ENCODE measurements at places on chromosomes 2 and 18.

DNA sequence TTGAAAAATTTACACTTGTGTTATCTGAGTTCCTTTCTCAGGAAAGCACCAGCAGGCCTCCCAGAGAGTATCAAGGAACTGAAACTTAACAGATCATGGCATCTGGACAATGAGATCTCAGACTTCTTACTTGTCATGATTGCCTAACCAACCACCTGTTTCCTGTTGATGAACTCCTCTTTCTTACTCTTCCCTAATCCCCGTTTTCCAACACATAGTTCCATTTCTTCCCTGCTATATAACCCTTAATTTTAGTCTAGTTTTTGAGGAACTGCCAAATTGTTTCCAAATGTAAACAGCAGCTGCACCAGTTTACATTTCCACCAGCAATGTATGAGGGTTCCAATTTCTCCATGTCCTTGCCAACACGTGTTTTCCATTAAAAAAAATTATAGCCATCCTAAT lies 6.1 kb upstream of the FAM171B start:
- no peak for DNase-seq

- DNase-seq, result no peak
Measured at GRCh38 chr2:38650717-38651116, 15.2 kb upstream of the GALM start.

- DNase-seq, result no peak
Measured at GRCh38 chr2:221554769-221555493, 17.2 kb downstream of the EPHA4 start.

- DNase-seq, result no peak
Measured at GRCh38 chr18:13499803-13500202, 226.6 kb downstream of the FAM210A start.

- DNase-seq, result no peak
Measured at GRCh38 chr2:210586381-210586780, 30.0 kb downstream of the CPS1 start.

DNA sequence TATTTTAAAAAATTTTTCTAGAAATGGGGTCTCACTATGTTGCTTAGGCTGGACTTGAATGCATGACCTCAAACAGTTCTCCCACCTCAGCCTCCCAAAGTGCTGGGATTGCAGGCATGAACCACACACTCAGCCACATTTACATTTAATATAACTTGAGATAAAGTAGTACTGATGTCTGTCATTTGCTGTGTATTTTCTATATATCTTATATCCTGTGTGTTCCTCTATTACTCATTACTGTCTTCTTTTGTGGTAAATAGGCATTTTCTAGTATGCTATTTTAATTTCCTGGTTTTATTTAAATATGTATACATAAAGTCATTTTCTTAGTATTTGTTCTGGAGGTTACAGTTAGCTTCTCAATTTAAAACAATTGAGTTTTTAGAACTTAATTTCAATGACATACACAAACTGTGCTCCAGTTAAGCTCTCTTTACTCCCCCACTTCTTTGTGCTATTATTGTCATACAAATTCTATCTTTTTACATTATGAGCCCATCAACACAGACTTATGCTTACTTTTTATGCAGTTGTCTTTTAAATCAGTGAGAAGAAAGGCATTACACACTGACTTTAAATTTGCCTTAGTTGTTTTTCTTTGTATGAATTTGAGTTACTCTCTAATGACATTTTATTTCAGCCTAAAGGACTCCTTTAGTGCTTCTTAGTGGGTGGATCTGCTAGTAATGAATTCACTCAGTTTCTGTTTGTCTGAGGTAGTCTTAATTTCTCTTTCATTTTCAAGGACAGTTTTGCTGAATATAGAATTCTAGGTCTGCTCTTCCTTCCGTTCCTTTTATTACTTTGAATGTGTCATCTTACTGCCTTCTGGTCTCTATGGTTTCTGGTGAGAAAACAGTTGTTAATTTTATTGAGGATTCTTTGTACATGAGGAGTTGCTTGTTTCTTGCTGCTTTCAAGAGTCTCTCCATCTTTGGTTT lies 6.2 kb upstream of the INPP4A start:
- no peak for DNase-seq

- DNase-seq, result no peak
Measured at GRCh38 chr2:21451403-21451802, 327.6 kb downstream of the TDRD15 start.

DNA sequence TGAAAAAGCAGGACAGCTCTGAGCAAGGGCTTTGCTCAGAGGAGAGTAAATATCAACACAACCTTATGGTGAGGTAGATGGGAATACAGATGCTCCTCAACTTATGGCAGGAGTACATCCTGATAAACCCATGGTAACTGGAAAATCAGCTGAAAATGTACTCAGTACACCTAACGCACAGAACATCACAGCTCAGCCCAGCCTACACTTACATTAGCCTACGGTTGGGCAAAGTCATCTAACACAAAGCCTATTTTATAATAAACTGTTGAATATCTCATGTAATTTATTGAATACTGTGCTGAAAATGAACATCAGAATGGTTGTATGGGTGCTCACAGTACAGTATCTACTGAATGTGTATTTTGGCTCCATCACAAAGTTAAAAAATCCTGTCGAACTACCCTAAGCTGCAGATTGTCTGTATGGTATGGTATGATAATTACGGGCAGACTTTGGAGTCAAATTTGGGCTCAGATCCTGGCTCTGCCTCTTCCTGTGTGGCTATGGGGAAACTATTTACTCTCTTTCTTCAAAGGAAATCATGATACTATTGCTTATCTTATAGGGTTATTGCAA lies 120.3 kb upstream of the LYPD1 start:
- DNase-seq, result no peak

- DNase-seq, result no peak
Measured at GRCh38 chr2:179226961-179227259, 37.7 kb downstream of the SESTD1 start.

DNA sequence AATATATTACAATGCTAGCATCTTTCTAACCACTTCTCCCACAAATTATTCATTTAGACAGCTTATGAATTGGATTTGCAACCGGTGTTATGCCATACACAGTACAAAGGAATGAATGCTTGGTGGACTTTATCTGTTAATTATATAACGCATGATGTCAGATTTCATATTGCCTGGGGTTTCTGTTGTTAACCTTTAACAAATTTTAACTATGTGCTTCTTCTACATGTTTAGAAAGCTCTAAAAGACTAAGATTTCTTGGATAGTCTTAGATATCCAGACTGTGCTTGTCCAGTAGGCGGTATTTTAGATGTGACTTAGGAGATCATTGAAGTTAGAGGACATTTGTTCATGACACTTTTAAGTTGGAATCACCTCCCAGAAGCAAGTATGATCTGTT lies 976.3 kb downstream of the TMEM182 start:
- DNase-seq, result no peak

GRCh38 chr2:54859416-54859815 lies 136.0 kb downstream of the EML6 start:
- no peak for DNase-seq

DNA sequence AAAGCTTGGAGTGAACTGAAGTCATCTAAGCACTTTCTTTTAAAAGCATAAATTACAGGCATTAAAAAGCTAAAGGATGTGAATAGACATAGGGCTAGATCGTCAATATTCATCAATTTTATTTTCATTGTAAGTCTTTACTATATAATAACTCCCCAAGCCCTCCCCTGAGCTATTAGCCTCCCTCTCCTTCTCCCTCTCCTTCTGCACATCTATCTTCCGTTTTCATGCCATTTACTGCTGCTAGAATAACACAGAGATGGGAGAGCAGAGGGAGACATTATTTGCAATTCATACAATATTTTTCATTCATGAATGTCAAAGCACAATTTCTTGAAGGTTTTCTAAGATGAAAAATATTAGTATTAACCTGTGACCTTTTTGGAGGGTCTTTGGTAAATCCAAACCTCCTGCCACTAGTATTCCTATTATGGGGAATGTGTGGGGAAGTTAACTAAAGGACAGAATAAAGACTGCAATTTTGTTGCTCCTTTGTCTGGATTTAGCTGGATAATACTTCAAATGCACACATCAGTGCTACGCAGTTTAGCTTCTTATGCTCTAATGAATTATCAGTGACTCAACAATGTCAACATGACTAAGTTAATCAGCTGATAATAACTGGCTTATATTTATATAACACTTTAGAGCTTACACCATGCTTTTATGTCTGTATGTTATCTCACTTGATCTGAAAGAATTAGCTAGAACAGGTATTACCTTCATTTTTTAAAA lies 28.2 kb upstream of the MFF start:
- no peak for DNase-seq

- DNase-seq, result no peak
Measured at GRCh38 chr2:27736031-27736889, 35.3 kb upstream of the MRPL33 start.

DNA sequence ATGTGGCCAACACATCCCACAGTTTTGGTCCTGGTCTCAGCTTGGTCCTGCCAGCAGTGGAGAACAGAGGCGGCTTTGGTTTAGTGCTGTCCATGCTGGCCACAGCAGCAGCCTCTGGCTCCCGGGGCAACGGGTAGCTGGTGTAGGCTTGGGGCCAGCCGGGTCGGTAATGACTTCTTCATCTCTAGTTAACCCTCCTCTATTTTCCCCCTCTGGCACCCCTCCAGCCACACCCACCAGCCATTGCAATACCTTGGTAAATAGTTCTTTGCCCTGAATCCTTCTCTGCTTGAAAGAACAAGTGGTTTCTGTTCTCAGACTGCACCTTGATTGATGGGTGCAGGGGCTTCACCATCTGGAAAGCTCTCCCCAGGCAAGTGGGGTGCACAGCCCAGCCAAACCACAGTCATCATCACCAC lies 31.7 kb upstream of the ZNF396 start:
- no peak for DNase-seq

DNA sequence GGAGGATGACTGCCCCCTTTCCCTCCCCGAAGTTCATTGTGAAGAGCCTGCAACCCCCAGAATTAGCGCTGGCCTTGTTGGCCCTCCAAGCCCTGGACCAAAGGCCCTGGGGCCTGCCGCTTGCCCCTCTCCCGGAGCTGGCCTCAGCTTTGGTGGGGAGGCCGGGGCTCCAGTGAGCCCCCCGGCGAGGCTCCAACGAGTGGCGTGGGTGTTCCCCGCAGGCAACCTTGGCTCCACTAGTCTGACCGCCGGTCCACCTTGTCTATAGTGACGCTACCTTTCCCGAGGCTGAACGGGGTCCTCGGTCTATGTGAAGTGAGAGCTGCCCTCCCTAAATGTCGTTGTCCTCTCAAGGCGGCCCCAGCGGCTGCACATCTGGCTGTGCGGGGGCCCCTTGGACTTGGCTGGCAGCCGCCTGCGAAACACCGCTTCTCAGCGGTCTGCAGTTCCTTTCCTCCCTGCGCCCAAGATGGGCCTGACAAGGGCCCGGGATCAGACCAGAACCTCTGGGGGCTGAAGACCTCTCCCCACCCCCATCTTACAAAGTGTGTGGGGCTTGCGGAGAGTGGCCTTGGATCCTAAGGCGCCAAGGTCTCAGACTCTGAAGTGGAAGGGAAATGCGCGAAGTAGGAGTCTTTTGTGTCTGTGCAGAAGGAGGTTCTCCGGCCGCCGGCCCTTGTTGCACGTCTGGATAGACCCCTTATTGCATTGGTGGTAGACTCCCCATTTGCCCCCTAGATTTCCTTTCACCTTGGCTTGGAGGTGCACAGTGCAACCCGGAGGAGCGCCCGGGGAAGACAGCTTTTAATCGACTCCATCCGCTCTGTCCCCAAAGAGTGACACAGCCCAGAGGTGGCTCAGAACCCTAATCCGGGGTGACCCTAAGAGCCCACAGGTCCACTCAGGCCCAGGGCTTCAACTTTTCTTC lies 3.9 kb upstream of the HOXD10 start:
- DNase-seq, result no peak

GRCh38 chr2:215369181-215369760 lies 57.4 kb downstream of the ATIC start:
- DNase-seq, result no peak

- no peak for DNase-seq
Measured at GRCh38 chr18:53417003-53417402, 807.5 kb downstream of the MBD2 start.

GRCh38 chr2:200172944-200173581 lies 133.4 kb upstream of the SPATS2L start:
- DNase-seq, result no peak

- no peak for DNase-seq
Measured at GRCh38 chr2:19072161-19072560, 286.3 kb downstream of the OSR1 start.

DNA sequence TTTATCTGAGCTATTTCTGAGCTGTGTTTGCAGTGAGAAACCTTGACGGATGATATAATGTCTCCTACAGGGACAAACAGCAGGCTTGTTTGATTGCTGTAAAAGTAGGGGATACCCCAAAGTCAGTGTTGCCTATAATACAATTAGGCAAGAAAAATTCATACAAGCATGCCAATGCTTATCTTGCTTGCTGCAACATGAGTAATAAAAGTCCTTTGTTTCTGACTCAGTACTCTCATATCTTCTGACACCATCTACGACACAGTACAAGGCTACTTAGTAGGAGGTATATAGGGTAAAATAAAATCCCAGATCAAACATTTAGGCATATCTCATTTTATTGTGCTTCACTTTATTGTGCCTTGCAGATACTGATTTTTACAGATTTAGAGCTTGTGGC lies 33.0 kb downstream of the ERBB4 start:
- no peak for DNase-seq

GRCh38 chr2:223828314-223828713 lies 9.1 kb downstream of the AP1S3 start:
- no peak for DNase-seq

DNA sequence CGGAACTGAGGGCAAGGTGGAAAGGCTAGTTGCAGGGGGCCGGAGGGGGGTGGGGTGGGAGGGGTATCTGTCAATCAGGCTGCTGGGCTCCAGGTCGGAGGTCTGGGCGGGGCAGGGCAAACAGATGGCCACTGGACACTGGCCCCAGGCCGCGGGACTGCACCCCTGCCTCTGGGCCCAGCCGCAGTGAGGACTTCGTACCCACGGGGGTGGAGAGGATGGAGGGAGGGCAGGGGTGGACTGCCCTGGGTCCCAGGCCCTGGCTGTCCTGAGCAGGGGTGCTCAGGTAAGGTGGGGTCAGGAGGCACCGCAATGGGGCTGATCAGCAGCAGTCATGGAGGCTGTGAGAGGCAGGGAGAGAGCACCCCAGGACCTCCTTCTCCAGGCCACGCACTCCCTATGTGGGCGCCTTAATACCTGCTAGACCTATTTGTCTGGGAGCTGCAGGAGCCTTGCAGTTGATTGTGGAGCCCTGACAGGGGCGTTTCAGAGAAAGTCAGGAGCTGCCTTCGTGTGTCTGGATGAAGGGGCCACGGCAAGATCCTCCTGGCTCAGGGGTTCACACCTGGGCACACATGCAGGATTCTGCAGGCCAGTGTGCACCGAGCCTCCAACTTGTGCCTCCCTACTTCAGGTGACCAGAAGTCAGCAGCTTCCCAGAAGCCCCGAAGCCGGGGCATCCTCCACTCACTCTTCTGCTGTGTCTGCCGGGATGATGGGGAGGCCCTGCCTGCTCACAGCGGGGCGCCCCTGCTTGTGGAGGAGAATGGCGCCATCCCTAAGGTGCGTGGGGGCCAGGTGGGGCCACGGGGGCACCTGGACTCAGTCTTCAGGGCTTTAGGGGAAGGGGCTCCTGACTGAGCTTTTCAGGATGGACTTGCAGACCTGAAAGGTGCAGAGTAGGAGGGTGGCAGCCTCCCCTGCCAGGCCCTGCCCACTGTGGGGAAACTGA lies 1.5 kb downstream of the CTDSP1 start:
- no peak for DNase-seq

Measured in NCI-H345 (cell line).